ENCODE measurements at places on chromosomes 3 and 15. TPM values are rescaled to one million over a fixed set of nuclear protein-coding genes. Genes with fewer than 3 reads are reported as not detected.

The TMEM212 gene
- total RNA-seq = not detected

The PARP9 gene
- 18.4 TPM for total RNA-seq

The TMED3 gene
- total RNA-seq = 102 TPM

DNA sequence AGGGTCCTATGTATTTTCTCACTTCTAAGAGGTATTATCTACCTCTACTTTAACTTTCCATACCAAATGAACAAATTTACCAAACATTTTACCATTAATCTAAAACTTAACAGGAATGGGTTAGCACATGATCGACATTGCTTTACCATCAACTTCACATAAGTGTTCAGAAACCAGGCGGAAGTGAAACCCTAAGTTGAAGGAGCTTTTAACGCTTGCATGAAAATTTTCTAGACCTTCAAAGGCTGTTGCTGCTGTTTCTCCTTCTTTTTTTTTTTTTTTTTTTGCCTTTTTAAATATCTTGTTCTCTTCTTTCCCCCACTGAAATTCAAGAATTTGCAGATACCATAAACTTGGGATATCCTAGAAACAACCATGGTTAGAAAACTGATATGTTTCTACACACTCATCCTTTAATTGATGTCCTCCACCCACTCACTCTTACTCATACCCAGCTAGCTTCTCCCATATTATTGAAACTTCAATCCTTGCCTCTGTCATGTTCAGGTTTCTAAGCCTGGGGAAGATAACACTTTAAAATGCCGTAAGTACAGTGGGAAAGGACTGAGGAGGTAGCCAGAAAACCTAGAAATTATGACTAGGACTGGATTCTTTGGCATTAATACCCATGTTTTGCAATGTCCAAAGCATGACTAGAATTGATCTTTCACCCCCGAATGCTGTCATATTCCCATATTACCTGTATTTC lies 24.7 kb downstream of the MYO5A start:
- no peak for DNase-seq

- DNase-seq = no peak
These were observed 28.9 kb downstream of the INSYN1 start for GRCh38 chr15:73724212-73724611.

- DNase-seq = no peak
These were observed 107.4 kb downstream of the HES1 start for GRCh38 chr3:194243172-194243837.

DNA sequence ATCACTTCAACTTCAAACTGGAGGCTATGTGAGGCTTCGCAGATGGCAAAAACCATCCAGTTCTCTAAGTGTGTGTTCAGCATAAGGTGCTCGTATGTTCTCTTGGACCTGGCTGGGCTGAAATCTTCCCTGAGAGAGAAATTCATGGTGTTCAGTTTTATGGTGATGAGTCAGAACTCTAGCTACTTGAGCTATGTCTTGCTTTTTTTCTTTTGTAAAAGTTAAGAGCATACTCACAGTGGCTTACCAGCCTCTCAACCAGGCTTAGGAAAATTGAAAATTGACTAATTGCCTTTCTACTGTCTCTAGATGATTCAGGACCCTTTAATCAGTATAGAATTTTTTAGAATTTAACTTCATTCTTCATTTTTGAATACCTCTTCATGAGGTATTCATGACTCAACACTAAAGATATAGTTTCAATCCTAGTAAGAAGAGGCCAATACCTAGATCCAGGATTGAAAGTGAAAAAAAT lies 617.5 kb downstream of the TBL1XR1 start:
- DNase-seq = no peak

Measured in osteocyte (in vitro differentiated cells).